ENCODE measurements at places on chromosomes 16 and 17. TPM values are rescaled to one million over a fixed set of nuclear protein-coding genes. Genes with fewer than 3 reads are reported as not detected.

GRCh38 chr17:4777969-4778760 lies 6.5 kb downstream of the TM4SF5 start:
- no peak for DNase-seq

- no peak for DNase-seq
These were observed 151.5 kb upstream of the GOT2 start for GRCh38 chr16:58885528-58886170.

GRCh38 chr16:85656351-85657266 lies 32.1 kb downstream of the GINS2 start:
- no peak for DNase-seq

- no peak for DNase-seq
These were observed 693.3 kb downstream of the CDH11 start for GRCh38 chr16:64428463-64429113.

DNA sequence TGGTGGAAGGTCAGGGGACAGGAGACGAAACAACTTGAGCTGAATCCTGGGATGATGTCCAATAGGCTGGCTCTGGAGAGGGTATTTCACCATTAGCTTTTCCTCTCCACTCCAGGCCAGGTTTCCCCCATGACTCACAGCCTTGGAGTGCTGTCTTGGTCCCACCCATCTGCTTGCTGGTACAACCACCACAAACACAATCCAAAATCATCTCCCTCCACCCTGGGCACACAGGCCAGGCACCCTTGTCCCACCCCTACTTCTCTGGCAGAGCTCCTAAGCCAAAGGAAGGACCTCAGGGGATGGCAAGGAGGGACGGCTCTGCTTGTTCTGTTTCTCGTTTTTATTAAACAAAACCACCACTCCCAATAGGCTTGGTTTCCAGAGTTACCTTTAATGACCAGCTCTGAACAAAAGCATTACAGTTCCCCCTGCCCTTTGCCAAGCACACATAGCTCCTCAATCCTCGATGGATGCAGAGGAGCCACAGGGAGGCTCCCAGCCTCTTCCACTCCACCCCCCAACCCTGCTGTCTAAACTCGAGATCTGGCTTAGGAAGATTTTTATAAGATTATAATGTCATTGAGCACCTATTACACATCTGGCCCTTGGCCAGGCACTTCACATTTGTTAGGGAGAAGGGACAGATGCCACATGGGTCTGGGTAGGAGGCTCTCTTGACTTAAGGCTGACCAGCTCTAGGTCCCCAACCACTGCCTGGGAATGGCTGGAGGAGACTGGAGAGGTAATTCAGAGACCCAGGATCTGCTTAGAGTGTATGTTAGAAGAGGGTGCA lies 13.3 kb downstream of the CAVIN1 start:
- no peak for DNase-seq

DNA sequence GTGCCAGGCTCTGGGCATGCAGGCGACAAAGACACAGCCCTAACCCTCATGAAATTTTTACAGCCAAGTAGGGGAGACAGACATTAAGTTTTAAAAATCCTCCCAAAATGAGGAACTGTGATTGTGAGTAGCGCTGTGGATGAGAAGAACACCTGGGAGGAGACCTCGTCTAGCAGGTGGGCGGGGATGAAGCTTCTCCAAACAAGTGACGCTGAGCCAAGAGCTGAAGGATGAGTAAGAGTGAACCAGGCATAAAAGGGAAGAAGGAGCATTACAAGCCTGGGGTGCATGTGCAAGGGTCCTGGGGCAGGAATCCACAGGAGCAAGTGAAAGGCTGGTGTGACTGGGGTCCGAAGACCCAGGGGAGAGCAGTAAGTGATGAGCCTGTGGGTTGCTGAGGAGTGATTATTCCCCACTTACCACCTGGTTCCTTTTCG lies 149.4 kb upstream of the HS3ST2 start:
- no peak for DNase-seq

- DNase-seq: no peak
These were observed 207.7 kb downstream of the HS3ST3A1 start for GRCh38 chr17:13393841-13394710.

- no peak for DNase-seq
These were observed 6.0 kb upstream of the RNF213 start for GRCh38 chr17:80254396-80255251.

GRCh38 chr16:88561485-88562359 lies 8.5 kb upstream of the ZC3H18 start:
- peak; percentile 41 for DNase-seq

DNA sequence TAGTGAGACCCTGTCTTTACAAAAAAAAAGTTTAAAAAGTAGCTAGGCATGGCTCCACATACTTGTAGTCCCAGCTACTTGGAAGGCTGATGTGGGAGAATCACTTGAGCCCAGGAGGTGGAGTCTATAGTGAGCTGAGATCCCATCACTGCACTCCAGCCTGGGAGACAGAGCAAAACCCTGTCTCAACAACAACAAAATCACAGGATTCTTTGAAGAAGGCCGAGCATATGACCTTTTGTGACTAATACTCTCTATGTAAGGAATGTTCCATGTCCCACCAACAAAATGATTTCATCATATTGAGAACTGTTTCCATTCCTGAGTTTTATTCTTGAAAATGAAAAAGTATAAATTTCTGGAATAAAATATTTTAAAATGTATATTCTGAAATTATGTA lies 58.9 kb upstream of the EFCAB3 start:
- DNase-seq: no peak

DNA sequence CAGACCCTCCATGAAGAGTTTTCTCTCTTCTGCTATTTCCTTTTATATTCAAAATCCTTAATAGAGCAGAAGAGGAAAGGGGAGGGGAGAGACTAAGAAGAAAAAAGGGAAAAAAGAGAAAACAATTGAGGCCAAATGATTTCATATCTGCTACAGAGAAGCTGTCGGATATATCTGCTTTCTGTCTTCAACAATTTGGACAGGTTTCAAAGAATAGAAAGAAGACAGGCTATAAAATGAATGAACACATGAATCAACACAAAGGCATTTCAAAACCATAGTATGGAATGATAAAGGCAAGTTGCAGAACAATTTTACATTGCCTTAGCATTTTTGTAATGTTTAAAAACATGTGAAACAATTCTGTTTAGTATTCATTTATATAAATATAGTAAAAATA lies 4.7 kb upstream of the CMTR2 start:
- no peak for DNase-seq

GRCh38 chr17:29412780-29413565 lies 22.8 kb downstream of the TAOK1 start:
- no peak for DNase-seq

DNA sequence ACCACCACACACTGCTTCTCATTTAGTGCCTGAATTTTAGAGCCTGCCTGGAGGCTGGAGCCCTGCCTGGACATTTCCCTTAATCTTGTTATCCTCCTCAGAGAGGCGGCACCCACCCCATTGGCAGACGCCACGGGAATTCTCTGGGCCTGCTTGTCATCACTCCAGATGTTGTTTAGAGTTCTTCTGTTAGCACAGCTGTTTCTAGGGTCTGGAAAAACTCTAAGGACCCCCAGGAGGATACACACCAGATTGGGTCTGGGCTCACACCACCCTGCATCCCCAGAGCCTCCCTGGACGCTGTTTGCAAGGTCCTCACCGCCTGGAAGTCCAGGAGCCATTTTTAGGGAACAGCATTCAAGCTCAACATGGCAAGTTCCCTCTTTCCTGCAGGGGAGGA lies 565 bp upstream of the XAF1 start:
- DNase-seq: no peak

DNA sequence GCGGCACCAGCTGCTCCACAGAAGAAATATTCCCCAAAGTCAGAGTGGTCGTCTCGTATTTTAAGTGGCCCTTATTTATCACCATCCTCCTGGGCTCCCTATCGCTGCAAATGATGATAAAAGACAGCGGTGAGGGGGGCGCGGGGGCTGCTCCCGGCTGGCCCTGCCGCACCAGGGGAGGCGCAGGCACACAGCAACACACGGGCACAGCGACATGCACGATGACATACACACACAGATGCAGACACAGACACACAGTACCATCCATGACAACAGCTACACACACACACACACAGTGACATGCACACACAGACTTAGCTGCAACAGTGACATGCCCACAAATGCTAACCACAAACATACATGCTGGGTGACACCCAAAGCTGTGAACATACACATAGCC lies 52.5 kb downstream of the MRM1 start:
- no peak for DNase-seq

GRCh38 chr16:49519741-49520140 lies 146.1 kb downstream of the C16orf78 start:
- no peak for DNase-seq

- no peak for DNase-seq
These were observed 3.8 kb upstream of the TMC7 start for GRCh38 chr16:18979936-18980335.

- no peak for DNase-seq
These were observed 36.6 kb upstream of the PHLPP2 start for GRCh38 chr16:71761097-71761496.

DNA sequence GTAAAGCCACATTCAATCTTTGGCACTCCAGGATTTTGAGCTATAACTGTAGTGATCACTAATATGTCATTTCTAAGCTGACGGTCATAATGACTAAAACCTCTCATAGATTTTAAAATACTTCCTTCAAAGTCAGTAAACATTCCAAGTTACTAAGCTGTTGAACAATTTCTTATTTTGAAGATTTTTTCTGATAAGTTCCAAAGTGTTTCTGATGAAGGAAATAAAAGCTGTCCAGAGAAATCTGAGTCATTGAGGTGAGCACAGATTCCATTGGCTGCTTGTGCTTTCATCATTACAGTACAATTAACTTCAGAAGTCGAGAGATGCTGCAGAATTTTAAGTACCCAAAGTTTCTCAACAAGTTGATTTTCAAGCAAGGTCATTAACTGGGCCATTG lies 23.9 kb downstream of the NLRC5 start:
- DNase-seq: no peak

DNA sequence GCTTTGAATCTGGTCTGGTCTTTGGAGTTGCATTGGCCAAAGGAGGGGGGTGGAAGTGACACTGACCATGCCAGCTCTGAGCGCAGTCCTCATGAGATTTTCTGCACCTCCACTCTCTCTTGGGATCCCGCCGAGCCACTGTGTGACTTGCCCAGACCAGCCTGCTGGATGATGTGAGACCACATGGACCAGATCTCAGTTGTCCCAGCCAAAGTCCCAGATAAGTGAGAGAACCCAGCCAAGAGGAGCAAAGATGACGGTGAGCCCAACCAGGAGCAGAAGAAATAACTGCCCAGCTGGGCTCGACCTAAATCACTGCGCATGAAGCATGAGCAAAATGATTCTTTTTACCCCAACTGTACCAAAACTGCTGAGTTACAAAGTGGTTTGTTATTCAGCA lies 96.5 kb upstream of the ERCC4 start:
- DNase-seq: no peak

DNA sequence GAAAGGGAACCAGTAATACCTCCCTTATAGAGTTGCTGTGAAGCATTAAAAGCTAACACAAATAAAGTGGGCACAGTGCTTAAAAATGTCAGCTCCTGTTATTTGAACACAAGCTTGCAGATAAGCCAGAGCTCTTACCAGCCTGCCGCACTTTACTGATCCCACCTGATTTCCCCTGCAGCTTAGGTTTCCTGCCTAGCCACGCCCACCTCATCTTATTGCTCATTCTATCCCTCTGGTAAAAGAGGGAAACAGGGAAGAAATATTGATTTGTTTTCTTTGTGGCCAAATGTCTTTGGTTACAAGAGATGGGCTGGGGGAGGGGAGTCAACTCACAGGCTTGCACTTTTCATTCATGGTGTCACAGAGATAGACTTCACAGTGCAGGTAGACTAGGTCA lies 9.6 kb upstream of the GP2 start:
- DNase-seq: no peak

GRCh38 chr16:88534638-88535190 lies 35.5 kb upstream of the ZC3H18 start:
- DNase-seq: no peak

DNA sequence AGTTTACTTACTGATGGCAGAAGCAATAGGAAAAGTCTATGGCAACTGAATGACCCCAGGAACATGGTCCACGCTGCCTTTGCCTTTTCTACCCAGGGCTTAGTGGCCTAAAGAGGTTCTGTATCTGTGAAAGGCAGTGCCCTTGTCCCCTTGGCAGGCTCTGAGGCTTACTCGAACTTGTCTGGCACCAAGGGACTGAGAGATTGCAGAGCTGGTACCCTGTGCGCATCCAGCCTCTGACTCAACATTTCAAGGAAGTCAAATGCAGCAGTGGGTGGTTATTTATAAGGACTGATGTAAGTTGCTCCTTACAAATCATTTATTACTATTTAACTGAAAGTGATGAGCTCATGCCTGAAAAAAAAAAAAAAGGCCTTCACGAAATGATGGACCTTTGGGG lies 299.9 kb upstream of the MYOCD start:
- no peak for DNase-seq

DNA sequence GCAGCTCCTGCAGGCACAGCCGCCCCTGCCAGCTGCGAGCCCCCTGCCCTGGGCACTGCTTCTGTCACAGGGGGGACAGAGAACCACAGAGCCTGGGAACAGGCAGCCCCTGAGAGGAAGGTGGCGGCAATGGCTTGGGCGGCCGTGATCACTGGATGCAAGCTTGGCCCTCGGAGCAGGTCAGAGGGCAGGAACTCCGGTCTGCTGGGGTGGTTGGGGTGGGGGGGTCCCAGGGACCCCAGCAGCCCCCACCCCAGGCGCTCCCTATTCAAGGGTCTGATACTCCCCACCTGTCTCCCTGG lies 1.9 kb upstream of the CYBA start:
- no peak for DNase-seq

- DNase-seq: no peak
These were observed 28.8 kb downstream of the ORC6 start for GRCh38 chr16:46718214-46718613.

TNFRSF13B gene
- not detected for total RNA-seq

SMPD3 gene
- 67.2 TPM for total RNA-seq

TERB1 gene
- total RNA-seq: 0.31 TPM

ADCY7 gene
- 8.7 TPM for total RNA-seq

C16orf86 gene
- total RNA-seq: 3.1 TPM

RHBDL3 gene
- total RNA-seq: 1.6 TPM

SDR42E1 gene
- total RNA-seq: not detected

CANT1 gene
- 13.1 TPM for total RNA-seq

TMEM114 gene
- total RNA-seq: not detected

MARF1 gene
- total RNA-seq: 24.0 TPM

PLA2G10 gene
- not detected for total RNA-seq

KCTD13 gene
- 15.6 TPM for total RNA-seq
